ENCODE measurements at places on chromosomes 3 and 15.

GRCh38 chr3:55755516-55756205 lies 268.6 kb upstream of the WNT5A start:
- no peak for DNase-seq

GRCh38 chr15:49842031-49842730 lies 221.3 kb downstream of the DTWD1 start:
- no peak for DNase-seq

GRCh38 chr15:93001881-93002280 lies 87.1 kb downstream of the RGMA start:
- DNase-seq: no peak

DNA sequence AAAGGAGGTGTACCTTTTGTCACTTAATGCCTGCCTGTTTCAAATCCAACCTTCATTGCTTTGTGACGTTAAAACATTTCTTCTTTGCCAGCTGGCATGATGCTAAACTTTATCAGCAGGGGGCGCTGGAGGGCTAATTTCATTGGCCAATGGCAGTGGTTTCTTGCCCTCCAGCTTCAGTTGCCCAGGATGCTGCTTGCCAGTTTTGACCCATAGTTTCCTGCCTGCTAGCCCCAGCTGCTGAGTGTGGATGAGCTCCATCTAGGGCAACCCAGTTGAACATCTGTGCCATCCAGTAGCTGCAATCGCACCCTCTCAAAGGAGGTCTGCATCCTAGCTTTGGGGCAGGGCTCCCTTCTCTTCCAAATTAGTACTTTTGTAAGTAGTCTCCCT lies 22.1 kb downstream of the ACKR2 start:
- no peak for DNase-seq

GRCh38 chr15:30958219-30958618 lies 33.2 kb downstream of the MTMR10 start:
- no peak for DNase-seq

DNA sequence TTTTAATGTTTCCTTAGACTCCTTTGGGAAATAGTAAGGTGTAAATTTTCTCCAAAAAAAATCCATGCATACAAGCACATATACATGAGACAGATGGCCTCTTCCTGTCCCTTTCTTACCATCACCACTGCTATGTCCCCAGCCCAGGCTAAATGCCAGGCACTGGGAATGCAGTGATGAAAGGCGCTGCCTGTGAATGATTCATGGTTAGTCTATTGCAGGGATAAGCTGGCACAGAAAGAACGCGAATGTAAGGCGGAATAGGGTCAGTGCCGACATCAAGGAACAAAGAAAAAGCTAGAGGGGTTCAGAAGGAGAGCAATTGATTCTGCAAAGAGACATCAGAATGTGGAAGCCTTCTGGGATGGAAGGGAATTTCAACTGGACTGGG lies 36.2 kb upstream of the CFAP161 start:
- DNase-seq: no peak

GRCh38 chr3:98528474-98529346 lies 3.1 kb upstream of the GPR15 start:
- DNase-seq: no peak

DNA sequence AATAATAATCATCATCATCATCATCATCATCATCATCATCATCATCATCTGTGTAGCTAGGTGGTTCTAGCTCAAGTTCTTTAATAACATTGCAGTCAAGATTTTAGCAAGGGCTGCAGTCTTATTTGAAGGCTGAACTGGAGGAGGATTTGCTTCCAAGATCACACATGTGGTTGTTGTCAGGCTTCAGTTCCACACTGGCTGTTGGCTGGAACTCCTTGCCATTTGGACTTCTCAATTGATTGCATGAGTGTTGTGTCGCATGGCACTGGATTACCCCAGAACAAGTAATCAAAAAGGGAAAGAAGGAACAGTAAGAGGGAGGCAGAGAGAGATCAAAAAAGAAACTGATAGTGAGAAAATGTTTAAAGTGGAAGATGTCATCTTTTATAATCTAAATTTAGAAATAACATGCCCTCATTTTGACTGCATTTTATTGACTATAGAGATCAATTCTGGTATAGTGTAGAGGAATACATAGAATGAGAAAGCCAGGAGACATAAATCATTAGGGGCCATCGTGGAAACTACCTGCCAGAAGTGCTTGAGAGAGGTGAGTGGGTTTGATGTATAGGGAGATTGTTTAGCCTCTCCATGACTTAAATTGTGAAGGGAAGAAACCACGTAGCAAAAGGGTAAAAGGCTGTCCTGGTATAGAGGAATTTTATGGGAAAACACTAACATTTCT lies 346.6 kb upstream of the RBMS3 start:
- DNase-seq: no peak

DNA sequence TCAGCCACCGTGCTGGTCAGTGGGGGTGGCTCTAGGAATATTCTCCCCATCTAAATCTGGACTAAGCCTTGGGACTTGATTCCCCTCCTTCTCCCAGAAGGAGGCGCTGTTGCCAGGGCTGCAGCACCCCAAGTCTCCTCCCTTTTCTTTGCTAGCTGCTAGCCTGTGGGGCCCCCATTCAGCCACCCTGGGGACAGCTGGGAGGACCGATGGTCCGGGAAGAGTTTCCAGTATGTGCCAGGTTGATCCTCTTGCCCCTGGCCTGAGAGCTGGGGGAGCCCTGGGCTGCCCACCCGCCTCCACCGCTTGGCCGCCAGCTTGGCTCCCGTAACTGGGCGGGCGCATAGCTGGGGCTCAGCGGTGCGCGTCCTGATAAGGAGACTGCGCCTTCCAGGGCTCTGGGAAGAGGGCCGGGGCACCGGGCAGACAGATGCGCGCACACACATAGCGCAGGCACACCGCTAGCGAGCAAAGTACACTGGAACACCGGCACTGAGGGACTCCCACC lies 4.2 kb downstream of the SMAD6 start:
- DNase-seq: no peak

- no peak for DNase-seq
Measured at GRCh38 chr3:30399394-30400181, 206.8 kb upstream of the TGFBR2 start.

GRCh38 chr3:133882986-133883586 lies 12.6 kb downstream of the RAB6B start:
- no peak for DNase-seq

All from esophagus squamous epithelium (tissue), 5 donors.